ENCODE measurements at places on chromosomes 5 and 9.

GRCh38 chr5:422323-423232 is 20.4 kb upstream of the EXOC3 start:
- no peak for DNase-seq

- no peak for DNase-seq
Observed at GRCh38 chr9:33263131-33264002, 1.1 kb downstream of the BAG1 start.

- peak; percentile 95 for DNase-seq
Observed at GRCh38 chr9:75890472-75891276, at the start of gene PCSK5. Gene PCSK5 (plus strand): TSS chr9:75890673. CDS start chr9:75891182, 509 bp downstream.

DNA sequence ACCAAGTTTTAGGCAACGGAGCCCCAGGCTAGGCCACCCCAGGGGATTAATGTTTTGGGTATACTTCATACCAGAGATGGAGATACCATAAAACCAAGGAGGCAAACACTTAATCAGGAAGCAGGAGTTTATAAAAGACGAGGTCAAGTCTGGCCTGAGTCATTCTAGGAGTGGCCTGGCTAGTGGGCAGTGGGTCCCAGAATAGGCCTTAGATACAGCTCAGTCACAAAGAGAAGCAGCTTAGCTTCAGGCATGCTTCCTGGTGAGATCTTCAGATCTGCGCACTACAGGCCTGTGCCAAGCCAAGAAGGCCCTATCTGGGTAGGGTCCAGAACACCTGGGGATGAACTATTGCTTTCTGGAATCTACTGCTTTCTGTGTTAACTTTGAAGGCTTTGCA is 20.6 kb upstream of the NR5A1 start:
- no peak for DNase-seq

DNA sequence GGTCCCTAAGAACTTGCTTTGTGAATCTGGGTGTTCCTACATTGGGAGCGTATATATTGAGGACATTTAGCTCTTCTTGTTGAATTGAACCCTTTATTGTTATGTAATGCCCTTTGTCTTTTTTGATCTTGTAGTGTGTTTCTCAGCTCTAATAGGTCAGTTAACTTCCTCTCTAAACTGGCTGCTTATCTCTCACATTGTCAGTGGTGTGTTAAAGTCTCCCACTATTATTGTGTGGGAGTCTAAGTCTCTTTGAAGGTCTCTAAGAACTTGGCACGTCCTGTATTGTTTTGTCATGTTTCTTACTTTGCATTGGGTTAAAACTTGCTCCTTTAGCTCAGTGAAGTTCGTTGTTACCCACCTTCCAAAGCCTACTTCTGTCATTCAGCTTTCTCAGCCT is 36.2 kb downstream of the RIC1 start:
- DNase-seq = no peak

- DNase-seq = no peak
Observed at GRCh38 chr9:131700765-131701435, 39.0 kb downstream of the RAPGEF1 start.

DNA sequence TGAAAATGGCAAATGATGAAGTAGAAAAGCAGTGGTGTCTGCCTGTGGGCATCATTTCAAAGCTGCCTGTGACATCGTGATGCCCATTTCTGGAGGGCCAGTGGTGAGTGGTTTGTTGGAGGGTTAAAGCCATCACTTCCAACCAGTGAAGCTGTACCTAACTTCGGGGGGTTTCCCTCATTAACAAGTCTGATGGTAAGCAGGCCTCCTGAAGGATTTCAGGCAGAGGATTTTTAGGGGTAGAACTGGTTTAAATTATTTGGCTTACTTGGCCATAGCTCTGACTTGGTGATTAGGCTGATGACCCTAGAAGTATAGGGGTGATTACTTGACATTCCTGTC is 10.7 kb downstream of the TNFAIP8 start:
- no peak for DNase-seq

- DNase-seq = no peak
Observed at GRCh38 chr9:105318729-105319191, 74.3 kb downstream of the SLC44A1 start.

DNA sequence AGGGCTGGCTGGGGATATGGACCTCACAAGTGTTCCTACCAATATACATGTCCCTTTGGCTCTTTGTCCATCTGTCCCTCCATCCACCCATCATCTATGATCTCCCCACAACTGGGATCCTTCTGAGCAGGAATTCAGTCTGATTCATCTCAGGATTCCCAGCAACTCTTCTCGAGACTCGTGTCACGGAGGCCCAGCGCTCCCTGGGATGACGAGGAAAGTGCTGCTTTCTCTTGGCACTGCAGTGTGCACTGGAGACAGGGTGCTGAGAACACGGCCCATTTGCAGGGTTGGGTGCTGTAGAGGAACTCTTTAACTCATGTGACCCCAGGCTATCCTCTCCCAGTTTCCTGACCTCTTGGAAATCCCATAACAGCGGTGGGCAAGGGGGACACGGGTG is 72.9 kb downstream of the ANGPTL2 start:
- no peak for DNase-seq

GRCh38 chr9:98552331-98552730 is 156.4 kb downstream of the GABBR2 start:
- DNase-seq = no peak

GRCh38 chr9:136527721-136528710 is 17.8 kb downstream of the NOTCH1 start:
- DNase-seq = no peak

DNA sequence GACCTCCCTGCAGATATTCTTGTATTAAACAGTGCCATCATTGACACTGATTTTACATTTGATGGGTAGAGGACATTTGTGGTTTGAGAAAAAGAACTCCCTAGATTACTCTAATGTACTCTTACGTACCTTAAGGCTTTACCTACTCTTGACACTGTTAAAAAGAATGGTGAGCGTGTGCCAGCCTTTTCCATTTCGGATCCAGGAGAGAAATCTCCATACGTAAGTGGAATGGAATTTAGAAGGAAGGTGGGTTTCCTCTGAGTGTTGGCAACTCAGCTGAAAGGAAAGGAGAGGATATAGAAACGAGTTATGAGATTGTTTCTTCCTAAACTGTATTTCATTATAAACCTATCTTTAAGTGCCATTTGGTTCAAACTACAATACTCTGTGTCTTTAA is 40.9 kb downstream of the TNPO1 start:
- DNase-seq = no peak

DNA sequence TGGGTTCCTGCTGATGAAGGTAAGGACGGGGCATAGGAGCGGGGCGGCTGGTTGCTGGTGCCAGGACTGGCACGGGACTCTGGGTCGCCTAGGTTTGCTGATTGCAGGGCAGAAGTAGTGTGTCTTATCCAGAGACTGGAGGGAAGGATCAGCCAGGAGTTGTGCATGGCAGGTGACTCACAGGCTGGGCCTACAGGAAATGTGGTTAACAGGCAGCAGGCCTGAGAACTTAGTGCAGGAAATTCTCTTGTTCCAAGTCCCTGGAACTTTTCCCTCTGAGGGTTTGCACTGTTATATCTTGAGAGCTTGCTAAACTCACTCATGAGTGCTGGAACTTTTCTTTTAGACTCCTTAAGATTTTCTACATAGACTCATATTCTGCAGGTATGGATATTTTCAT is 95.1 kb downstream of the ANXA2R start:
- no peak for DNase-seq

- DNase-seq = no peak
Observed at GRCh38 chr5:115375893-115376292, 79.4 kb upstream of the CCDC112 start.

DNA sequence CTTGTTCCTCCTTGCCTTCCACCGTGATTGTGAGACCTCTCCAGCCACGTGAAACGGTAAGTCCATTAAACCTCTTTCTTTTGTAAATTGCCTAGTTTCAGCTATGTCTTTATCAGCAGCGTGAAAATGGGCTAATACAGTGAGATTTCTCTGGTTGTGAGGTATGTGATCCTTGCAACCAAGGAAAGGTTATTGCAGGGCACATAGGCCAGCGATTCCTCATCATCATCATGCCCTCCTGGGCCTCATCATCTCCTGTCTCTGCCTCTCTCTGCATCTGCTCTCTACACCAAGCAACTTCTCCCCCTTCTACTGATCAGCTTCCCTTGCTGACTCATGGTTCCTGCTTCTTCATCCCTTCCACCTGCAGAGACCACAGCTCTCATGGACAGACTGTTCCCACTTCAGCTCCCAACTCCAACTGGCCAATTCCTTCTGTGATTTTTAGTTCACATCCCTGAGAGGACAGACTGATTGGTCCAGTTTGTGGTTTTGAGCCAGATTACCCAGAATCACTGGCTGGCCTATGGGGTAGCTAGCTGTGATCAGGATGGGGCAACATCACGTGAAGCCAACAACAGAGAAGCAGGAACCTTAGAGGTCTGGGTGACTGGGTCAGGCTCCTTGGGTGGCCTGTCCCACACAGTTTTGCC is 53.1 kb downstream of the LIX1 start:
- DNase-seq = no peak

- DNase-seq = no peak
Observed at GRCh38 chr5:66864240-66864884, 268.2 kb downstream of the MAST4 start.

DNA sequence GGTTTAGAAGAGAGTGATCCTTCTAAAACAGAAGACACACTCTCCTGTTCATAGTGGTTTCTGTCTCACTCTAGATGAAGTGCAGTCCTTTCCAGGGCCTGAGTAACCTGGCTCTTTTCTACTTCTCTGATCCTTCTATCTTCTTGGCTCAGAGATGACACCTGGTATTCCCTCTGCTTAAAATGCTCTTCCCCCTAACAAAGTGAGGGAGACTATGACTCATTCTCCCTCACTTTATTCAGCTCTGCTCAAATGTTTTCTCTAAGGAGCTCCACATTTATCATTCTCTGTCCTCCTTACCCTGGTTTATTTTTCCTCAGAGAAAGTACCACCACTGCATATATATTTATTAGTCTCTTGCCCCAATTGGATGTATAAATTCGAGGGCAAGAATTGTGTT is 24.6 kb downstream of the TUT7 start:
- no peak for DNase-seq

DNA sequence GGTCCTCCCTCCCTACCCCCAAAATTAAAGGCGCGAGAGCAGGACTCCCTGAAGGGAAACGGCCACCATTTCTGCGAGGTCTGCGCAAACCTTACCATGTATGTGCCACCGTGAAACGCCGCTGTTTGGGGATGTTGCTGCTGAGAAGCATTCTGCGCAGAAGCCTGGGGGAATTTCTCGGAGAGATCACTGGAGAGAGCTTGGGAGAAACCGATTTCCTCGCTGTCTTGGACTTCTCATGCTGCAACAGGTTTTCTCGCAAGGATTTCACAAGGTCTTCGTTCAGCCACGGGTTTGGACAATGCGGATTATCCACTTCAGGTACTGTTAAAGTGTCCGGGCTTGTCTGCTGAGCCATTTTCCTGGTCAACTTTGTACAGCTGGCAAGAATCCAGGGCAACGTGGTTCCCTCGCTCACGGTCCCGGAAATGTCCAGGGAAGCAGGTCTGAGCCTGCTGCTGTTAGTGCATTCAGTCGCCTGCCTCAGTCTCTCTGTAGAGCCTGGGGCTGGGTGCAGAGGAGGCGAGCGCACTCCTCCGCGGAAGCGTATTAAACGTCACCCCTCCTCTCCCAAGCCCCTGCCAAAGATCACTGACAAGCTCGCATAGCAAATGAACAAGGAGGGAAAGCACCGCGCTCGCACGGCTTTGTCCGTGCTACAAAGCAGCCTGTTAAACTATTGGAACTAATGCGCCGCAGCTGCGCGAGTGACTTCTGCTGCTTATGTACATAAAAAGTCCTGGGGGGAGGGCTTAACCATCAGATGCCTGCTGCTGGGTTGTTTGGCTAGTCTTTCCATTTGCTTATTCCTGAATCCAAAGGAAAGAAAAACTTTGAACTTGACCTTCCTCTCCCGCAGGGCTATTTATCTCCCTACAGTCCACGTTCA is 125.1 kb downstream of the PDE4D start:
- DNase-seq = peak; percentile 81

DNA sequence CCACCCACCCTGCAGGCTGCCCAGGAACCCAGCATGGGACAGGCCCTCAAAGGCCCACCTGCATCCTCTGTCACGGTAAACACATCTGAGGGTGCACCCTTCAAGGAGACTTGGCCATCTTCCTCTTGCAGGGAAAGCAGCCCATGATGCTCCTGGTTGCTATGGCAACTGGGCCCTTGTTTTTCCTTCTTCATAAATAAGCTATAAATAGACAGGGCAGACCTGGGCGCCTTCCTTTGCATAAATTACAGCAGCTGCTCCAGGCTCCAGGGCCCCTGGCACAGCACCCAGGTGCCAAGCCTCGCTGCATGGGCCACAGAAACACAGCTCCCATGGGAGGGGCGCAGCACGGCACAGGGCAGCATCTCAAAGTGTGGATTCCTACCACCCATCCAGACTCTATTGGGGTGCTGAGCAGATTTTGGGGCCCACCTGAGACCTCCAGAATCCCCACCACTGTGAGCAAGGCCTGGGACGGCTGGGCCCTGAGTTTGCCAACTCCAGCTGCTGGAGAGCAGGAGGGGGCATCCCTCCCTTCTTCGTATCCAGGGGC is 5.8 kb upstream of the PSMB7 start:
- no peak for DNase-seq

DNA sequence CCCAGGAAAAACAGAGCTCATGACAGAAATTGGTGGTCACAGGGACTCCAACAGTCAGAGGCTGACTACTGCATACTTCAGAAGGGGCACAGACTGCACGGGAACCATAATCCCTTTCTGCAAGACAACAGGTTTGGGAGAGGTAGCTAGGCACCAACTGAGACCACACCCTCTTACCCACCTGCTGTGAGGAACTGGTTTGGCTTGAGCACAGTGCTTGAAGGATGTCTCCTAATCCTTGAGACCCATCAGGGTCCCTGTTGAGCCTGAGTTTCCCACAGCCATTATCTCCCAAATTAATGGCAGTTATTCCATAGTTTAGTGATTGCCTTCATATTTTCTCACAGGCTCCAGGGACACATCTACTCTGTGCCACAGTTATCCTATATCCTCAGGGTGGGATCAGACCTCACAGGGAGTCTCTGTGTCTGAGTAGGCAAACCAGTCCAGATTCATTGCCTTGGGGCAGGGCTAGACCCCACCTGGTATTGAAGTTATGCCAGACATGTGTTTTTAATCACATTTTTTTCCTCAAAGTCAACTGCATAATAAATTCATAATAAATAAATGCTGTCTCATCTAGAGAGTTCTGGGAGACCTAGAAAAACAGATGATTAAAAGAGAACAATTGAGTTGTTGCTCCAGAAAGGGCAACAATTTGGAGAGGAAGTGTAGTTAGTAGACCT is 9.3 kb upstream of the CAST start:
- DNase-seq = no peak
